Stimulated activated CD4-positive, alpha-beta T cell treated with anti-CD3 and anti-CD28 coated beads, Interleukin-15, amount 100 ng/mL, for 24 hours (primary cell): ENCODE measurements at places on chromosomes 3 and 15.

- no peak for DNase-seq
These were observed 118.0 kb downstream of the FOXP1 start for GRCh38 chr3:71465371-71466036.

- DNase-seq: no peak
These were observed 16.3 kb downstream of the TARS3 start for GRCh38 chr15:101707983-101708382.

GRCh38 chr15:79922512-79923078, 25.8 kb upstream of the MTHFS start:
- DNase-seq: no peak

DNA sequence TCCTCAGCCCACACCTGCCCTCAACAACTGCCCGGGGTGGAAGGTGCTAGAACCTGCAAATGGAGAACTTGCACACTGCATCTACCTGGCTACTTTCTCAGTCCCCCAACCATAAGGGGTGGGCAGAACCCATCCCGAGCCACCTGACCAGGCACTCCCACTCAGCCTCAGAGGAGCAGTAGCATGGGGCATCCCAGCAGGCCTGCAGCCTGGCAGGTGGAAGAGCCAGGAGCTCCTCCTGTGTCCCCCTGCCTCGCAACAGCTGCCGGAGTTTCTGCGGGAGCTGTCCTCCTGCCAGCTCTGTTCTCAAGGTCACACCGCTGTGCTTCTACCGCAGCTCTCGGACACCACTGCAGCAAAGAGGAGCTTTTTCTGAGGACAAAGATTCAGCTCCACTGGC, 27.5 kb downstream of the RAB6B start:
- DNase-seq: no peak

GRCh38 chr3:34276342-34276741, 477.9 kb downstream of the PDCD6IP start:
- DNase-seq: no peak

DNA sequence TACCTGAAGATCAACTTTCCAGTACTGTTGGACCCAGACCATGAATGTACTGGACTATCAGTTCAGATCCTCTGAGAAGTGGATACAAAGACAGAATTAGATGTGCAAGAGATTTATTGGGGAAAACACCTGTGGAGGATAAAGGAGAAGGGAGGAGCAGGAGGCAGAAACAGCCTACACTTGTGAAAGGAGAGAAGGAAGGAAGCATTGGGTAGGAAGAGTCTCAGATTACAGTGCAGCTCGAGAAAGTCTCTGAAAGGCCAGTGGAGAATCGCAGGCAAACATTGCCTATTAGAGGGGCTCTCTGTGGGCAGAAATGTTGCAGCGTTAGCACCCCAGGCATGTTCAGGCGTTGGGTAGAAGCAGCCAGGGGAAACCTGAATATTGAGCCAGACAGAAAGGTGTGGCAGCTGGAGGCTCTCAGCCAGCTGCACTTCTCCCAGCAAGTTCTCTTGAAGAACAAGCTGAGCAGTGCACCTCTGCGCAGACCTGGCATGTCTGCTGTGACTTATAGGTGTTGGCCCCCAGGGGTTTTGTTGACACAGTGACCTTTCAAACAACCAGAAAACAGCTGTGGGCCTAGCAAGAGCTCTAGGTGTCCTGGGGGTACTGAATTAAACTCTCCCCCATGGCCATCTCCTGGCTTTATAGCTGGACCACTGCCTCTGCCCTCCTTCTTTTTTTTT, 7.0 kb downstream of the CHST14 start:
- no peak for DNase-seq

GRCh38 chr3:135226057-135226456, 431.0 kb downstream of the EPHB1 start:
- no peak for DNase-seq

DNA sequence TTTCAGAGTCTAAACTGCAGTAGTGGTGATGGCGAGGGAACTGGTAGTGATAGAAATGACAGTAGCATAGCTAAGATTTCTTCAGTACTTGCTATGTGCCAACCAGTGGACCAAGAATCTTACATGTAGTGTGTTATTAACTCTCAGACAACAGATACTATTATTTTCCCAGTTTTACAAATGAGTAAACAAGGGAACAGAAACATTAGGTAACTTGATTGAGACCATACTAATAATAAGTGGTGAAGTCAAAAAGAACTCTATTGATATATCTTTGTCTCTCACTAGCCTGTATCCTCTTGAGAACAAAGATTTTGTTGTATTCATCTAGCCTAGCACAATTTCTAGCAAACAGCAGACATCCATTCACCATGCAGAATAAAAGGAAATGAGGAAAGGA, 250.1 kb downstream of the ZBTB20 start:
- no peak for DNase-seq

GRCh38 chr3:53754325-53754724, 91.9 kb downstream of the CHDH start:
- no peak for DNase-seq

GRCh38 chr3:26406636-26407035, 215.9 kb upstream of the LRRC3B start:
- DNase-seq: no peak

DNA sequence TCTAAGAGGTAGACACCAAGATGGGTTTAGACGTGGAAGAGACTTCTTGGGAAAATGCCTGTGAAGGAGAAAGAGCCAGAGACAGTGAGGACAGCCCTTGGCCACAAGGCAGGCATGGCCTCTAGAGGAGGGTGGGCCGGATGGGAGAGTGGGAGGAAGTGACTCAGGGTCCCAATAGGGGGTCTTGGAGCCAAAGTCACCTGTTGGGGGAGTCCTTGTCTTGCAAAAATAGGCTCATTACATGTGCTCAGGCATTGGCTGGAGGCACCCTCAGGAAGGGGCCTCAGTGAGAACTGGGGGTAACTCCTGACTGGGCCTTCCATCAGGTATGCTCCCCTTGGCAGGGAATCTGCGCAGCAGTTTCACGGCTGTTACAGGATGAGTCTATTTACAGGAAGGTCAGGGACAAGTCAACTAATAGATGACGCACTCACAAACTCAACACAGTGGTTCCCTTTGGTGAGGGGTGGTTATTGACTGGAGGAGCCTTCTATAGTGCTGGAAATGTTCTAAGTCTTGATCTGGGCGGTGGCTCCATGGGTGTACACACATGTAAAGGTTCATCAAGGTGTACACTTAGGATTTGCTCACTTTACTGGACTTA, 259.6 kb downstream of the XXYLT1 start:
- no peak for DNase-seq
